ENCODE measurements at places on chromosomes 12 and 14.

- no peak for DNase-seq
Observed at GRCh38 chr14:61720294-61720661, 25.0 kb downstream of the HIF1A start.

- no peak for DNase-seq
Observed at GRCh38 chr12:38149395-38150073, 167.0 kb upstream of the ALG10B start.

GRCh38 chr14:53401646-53402045, 248.5 kb upstream of the DDHD1 start:
- DNase-seq = no peak

- DNase-seq = no peak
Observed at GRCh38 chr14:106522990-106523389, 996.6 kb downstream of the TMEM121 start.

GRCh38 chr12:80118565-80119324, 19.4 kb downstream of the OTOGL start:
- DNase-seq = no peak

DNA sequence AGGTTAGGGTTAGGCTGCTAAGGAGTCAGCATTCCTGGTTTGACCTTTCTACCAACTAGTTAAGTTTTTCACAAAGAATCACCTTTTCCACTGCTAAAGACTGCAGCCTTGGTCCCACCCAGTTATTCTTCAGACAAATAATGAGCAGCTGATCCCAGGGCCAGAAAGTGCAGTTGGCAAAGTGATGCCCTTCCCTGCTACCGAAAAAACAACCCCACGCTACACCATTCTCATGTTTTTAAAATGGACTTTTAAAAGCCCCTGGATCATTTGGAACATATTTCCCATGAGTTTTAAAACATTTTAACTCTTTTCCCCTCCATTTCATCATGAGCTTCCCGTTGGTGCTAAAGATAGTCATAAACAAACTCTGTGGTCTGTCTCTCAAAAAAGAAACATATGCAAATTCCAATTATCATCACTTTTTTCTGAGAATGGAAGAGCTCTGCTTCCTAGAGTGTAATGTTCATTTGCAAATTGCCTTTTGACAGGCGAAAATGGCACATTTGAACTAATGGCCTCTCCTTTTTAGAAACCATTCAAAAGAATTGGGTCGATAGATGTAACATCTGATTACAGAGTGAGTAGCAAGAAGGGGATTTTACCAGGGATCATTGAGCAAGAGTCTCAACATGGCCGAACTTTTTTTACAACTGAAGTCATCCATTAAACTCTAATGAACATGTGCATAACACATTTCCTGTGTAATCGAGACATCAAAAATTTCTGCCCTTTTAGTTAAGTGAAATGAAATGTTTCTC, 129.3 kb upstream of the RAP1B start:
- DNase-seq = no peak

DNA sequence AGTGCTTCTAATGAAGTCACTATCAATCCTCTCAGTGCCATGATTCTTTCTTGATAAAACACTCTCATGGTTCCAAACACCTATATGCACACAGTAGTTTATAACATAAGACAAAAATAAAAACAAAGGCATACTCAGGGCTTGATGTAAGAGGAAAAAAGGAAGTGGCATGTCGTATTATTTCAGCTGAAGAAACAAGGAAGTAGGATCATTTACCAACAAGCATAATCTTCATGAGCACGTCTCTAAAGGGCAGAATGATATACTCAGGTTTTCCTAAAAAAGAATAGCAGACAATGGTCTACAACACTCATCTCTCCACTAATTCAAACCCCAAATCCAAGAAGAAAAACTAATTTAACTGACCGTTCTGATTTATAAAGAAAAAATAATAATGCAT, 33.9 kb downstream of the NUMB start:
- no peak for DNase-seq

- DNase-seq = no peak
Observed at GRCh38 chr12:53325511-53326061, 4.2 kb upstream of the AAAS start.

GRCh38 chr12:24921251-24922038, 27.5 kb downstream of the BCAT1 start:
- DNase-seq = no peak

GRCh38 chr14:72104011-72104613, 171.9 kb downstream of the RGS6 start:
- DNase-seq = no peak
